ENCODE measurements at places on chromosomes 5 and 9.

DNA sequence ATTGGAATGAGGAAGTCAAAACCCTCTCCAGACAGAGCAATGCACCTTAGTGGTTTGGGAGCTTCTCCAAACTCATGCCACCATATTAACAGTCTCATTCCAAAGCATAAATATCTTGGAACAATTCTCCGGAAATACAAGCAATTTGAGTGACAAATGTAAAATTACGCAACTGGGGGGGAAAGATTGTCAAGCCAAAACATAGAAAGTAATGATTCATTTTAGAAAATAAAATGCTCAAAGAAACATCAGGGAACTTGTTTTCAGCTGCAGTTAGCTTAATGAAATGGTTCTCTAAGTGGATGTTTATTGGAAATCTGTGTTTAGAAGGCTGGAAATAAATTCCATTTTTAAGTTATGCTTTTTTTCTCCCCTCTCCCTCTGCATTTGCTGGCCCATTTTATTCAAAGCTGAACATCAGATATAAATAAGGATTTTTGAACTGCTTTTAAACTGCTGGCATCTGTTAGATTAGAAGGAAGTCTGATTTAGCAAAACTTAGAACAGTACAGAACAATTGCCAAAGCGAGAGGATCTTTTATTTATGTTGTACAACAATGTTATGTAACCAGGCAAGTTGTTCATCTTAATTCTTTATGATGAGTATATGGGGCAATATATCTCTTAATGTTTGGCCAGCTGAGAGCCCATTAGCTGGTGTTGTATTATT lies 551.9 kb downstream of the PRELID2 start:
- no peak for DNase-seq

- no peak for DNase-seq
Measured at GRCh38 chr5:178606269-178606668, 16.1 kb upstream of the COL23A1 start.

GRCh38 chr5:125526966-125527365 lies 780.5 kb upstream of the ZNF608 start:
- DNase-seq, result no peak

DNA sequence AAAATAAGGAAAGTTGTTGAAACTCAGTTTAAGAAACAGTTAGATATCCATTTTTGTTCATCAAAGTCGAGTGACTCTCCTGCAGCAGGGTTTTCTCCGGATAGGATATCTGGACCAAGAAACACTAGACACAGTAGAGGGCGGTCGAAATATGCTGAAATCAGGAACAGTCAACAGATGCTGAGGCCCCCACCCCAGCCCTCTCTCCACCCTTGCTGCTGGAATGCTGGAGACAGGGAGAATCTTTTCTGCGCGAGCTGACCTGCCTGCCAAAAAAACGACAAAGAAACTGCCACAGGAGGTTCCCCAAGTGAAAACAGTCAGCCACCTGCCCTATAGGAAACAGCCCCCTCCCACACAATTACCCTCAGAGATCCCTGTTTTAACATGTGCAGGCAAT lies 4.3 kb upstream of the IL13 start:
- no peak for DNase-seq

DNA sequence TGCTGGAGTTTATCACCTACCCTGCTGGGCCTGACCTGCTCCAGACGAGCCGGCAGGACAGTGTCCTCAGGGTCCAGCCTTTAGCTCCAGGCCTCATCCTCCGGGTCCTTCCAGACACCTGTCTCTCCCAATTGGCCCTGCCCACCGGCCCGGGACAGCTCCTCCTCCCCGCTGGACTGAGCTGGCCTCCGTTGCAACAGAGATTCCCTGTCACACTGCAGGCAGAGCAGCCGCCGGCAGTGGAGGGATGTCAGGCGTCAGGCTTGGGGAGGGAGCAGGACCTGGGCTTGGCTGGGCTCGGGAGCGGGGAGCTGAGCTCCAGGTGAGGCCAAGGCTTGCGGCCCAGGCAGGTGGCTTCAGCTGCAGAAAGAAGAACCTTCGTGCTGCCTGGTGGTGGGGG lies 1.7 kb downstream of the KCNT1 start:
- no peak for DNase-seq

DNA sequence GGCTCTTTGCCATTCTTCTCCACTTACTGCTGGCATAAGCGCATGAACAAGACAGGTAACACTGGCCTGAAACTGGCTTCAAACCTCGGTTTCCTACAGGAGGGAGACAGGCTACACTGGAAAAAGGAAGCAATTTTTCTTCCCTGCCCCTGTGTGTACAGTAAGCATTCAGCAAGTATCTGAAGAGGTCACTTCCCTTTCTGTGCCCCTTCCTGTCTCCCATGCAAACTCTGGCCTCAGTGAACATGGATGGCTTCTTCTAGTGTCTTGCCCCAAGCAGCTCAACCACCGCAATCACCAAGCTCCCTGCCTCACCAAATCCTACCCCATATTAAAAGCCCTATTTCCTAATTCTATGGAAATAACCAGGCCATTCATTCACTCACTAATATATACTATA lies 42.4 kb downstream of the SERINC5 start:
- DNase-seq, result no peak

DNA sequence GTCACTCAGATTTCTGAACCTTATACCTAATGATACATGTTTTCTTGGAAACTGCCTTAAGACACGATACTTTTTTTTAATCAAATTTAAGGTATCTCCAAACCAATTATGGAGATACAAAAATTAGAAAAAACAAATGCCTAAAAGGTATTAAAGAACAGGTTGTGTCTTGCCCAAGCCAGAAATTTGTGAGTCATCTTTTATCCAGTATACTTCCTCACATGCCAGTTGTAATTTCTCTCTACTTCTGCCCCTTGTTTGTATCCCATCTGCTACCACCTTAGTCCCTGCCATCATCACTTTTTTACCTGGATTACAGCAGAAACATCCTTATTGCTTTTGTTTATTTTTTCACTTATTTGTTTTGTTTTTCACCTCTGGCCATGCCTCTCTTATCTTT lies 571.2 kb upstream of the DAB2 start:
- DNase-seq, result no peak

DNA sequence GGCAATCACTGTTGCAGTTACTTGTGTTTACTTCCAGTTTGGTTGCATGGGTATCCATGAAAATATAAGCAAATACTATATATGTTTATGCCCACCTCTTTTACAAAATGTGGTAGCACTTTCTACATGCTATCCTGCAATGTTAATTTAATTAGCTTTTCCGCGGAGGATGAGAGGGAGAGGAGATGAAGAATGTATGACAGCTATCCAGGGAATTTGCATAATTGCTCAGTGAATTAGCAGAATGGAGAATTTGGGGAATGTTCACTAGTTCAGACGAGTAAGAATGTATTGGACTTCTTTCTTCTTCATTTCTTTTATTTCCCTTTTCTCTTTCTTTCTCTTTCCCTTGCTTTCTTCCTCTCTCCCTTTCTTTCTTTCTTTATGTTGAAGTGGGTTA lies 140.7 kb upstream of the SLC28A3 start:
- no peak for DNase-seq

- DNase-seq, result no peak
Measured at GRCh38 chr5:181235323-181235688, 8.4 kb downstream of the RACK1 start.

DNA sequence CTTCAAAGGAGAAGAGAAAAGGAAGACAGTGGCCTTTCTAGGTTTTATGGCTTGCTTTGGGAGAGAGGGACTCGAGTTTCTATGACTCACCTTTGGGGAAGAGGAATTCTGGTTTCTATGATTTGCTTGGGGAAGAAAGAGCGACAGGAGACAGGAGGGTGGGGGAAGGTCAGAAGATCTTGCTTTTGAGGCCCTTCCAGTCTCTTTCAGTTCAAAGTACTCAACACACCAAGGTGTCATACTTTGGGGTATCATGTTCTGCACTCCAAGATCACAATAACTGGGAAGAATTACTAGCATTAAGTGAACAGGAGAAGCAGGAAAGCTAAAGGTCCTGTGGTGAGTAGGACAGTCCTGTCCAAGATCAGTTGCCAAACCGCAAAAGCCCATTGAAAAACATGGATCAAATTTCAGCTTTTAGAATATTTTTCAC lies 324.5 kb downstream of the ARHGEF28 start:
- no peak for DNase-seq

- DNase-seq, result no peak
Measured at GRCh38 chr5:177445917-177446199, 756 bp upstream of the PRR7 start.

DNA sequence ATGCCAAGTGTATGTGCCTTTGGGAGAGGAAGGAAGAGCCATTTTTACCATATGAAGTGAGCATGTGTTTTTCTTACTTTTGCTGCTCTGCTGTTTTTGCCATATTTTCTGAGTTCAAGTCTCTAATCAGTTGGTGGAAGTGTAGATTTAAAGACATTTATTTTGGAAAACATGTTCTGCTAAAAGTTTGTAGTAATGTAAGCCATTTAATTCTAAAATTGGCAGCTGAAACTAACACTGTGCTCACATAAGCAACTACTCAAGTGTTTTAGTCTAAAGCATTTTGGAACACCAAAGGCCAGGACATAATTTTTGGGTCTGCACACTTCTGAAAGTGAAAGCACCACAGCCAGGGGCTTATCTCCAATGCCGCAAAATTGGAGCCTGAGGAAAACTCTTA lies 363.4 kb upstream of the ZNF608 start:
- no peak for DNase-seq

- DNase-seq, result no peak
Measured at GRCh38 chr9:95030344-95030743, 287.2 kb downstream of the FANCC start.

DNA sequence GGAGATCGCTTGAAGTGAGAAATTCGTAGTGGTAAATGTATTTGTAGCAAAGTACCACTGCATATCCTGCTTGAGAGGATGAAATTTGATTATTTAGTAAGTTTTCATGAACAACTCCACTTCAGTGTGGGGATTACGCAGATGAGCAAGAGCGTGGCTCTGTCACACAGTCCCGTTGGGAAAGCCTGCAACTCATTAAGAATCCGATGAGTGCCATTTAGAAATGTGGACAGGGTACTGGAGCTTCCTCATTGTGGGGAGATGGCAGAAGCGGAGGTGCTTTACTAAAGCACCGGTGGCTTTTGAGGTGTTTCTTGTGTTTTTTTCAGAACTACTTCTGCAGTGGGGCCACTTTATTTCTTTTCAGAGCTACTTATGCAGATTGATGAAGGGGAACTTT lies 1.4 kb downstream of the TJP2 start:
- no peak for DNase-seq

DNA sequence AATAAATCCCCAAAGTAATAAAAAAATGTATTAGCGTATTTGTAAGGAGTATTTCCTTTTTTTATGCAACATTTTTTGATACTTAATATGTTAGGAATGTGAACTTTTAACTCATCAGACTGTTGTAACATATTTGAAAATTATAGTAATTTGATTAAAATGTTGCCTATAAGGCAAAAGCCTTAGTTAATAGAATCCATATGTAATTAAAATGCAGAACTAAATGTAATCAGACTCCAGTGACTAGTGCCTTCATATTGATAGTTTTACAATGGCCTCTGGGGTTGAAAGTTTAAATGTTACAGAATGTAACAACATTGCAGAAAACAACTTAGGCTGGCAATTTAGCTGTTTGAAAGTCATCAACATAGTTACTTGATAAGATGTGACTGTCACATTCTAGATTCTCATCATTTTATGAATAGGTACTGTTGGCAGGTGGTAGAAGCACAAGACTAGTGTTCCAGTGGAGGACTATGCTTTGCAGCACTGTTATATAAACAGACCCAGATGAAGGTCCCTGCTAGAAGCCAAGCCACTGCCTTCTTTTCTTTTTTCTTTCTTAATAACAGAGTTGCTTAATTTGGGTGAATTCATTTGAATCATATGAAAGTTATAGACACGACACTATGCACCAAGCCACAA lies 382.9 kb downstream of the CCDC171 start:
- no peak for DNase-seq

DNA sequence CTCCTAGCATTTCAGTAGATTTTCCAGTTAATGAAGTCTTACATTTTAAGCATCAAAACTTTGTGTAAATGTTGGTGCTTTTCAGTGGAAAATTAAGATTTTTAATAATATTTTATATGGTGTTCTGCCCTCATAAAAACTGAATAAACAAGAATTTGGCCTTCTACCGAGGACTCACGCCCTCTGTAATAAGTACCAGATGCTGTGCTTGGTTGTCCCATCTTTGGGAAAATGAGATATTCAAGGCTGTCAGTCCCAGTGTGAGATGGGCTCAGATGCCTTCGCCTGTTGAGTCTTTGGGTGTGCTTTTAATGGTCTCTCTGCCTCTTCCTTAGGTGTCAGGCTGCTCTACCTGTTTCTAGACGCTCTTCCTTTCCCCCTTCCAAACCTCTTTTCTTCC lies 28.7 kb downstream of the GALNT12 start:
- no peak for DNase-seq

GRCh38 chr5:119274767-119275130 lies 81.1 kb upstream of the TNFAIP8 start:
- no peak for DNase-seq

- DNase-seq, result no peak
Measured at GRCh38 chr5:78794693-78795215, 146.2 kb upstream of the LHFPL2 start.

- no peak for DNase-seq
Measured at GRCh38 chr5:79853028-79853427, 138.0 kb downstream of the MTX3 start.

DNA sequence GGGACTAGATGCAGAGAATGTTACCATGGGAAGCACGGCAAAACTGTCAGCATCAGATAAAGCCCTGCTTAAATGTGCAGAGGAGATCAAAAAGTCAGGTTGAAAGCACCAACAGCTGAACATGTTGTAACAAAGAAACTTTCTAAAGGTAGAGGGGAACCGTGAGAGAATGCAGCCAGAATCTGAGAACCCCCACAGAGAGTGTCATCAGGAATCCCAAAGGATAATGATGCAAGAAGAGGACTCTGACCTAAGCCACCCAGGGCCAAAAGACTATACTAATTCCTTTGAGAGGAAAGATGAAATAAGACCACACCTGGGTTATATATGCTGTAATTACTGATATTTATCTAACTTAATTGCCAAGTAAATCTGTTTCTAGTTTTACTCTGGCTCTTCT lies 116.6 kb downstream of the PCSK1 start:
- no peak for DNase-seq

DNA sequence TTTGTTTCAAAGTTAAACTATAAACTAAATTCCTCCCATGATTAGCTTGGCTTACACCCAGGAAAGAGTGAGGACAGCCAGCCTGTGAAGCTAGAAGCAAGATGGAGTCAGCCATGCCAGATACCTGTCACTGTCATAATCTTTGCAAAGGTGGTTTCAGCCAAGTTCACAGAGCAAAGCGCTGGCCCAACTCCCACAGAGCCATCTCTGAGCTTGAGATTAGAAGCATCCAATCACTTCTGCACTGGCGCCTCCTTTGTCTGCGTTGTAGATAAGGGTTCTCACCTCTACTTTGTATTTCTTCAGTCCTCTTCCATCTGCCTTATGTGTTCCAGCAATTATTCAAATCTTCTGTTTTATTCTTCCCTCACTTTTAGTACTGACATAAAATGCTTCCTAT lies 119.4 kb upstream of the ACO1 start:
- no peak for DNase-seq

DNA sequence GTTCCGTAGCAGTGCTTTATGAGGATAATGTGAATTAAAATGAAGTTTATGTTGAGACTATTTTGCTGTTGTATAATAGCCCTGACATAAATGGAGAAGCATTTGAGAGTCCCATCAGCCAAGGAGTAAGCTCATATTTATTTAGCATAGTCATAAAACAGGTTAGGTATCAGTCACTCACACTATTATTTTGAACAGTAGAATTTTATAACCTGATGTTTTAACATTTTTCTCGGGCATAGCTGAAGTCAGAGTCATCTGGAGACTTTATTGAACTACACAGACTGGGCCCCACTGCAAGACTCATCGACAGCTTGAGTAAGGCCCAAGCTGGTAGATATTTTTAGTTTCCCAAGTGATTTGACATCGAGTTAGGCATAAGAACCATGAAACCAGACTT lies 620.3 kb upstream of the WWC1 start:
- no peak for DNase-seq

Measured in stimulated activated CD8-positive, alpha-beta memory T cell treated with anti-CD3 and anti-CD28 coated beads, Interleukin-12 subunit alpha, Interleukin-12 subunit beta, amount 100 ng/mL, for 4 hours (primary cell).